ENCODE measurements at places on chromosomes 5 and 9.
A peak's percentile ranks its signal among the peaks of the same experiment; 100 is the strongest.

DNA sequence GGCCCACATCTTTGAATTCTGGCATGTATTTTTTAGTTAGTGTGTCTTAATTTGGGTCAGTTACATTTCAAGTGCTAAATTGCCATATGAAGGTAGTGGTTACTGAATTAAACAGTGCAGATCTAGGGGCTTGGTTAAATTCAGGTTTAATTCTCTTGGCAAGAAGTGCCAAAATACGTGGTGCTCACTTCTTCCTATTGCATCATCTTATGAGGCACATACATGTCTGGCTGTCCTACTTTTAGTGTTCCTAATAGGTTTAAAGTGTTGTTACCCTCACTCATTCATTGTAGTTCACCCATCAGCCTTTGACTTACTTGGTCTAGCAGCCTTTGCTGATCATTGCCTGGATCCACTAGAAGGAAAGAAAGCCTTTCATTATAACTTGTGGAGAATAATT is 59.5 kb downstream of the RPS6 start:
- H3K4me3 ChIP-seq: no peak overlapping the region
- H3K27ac ChIP-seq: no peak overlapping the region
- no peak for DNase-seq

DNA sequence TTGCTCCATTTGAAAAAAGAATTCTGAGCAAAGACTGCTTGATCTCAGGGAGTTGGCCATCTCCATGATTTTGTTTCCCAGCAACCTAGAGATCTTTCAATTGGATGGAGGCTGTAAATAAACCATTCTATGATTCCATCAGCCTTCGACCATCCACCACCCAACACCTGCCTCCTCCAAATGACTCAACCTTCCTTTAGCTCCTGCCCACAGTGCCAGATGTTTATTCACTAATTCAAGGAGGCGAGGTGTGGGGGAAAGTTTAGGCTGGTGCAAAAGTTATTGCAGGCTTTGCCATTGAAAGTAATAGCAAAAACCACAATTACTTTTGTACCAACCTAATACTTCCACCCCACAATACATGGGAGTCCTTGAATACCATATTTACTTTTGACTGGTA is 327.5 kb downstream of the CAAP1 start:
- no peak for DNase-seq
- H3K4me1 ChIP-seq: no peaks in the 10 kb centered on the region
- no peaks in the 10 kb centered on the region for H3K36me3 ChIP-seq
- H3K27me3 ChIP-seq: no peaks in the 10 kb centered on the region
- H3K4me3 ChIP-seq: no peak overlapping the region

DNA sequence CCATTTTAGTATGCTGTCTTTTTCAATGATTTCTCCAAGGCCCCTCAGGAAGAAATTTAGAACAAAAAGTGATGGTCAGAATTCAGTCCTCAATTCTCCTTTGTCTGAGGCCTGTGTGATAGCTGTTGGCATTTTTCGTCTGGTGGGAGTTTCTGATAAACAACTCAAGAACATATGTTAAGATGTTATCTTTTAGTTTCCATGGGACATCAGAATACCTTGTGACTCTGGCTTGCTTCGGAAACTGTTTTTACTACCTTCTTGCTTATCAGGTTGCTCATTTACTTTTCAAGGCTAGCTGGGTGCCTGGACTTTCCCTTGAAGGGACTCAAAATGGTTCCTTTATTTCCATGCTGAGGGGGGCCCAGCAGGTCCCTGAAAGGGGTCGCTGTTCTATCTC is 97.2 kb downstream of the INVS start:
- H3K4me3 ChIP-seq: no peak overlapping the region
- H3K27ac ChIP-seq: no peak overlapping the region
- H3K4me1 ChIP-seq: no peaks in the 10 kb centered on the region
- H3K36me3 ChIP-seq: peaks cover 36% of the 10 kb centered on the region
- no peaks in the 10 kb centered on the region for H3K27me3 ChIP-seq

DNA sequence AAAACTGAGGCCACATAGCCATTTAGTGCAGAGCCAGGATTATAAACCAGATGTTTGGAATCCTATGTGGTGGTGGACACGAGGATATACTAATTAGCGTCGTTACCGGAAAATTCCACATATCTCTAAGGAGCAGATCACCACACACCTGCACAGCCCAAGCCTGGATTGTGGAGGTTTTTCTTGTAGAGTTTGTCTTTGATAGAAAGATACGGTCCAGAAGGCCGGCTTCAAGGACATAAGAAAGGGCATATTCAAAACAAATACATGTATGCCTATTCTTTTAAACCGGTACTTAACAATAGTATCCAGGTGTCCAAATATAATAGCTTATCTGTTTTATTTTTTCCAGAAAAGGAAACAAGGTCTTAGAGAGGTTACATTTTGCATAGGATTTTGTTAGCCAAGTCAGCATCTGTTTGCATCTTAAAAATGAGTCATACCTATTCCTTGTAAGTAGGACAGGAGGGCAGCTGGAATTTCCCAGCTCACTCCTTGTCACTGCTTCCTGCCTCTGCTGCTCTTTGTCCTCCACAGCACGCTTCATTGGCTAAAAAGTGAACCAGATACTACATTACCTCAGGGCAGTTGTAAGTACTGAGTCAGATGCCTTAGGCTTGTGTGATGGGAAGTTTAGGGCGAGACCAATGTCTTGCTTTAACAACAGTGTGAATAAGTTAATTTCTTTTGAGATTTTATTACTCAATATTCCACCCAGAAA is 3.6 kb downstream of the TMC1 start:
- peaks cover 36% of the 10 kb centered on the region for H3K4me1 ChIP-seq
- H3K27ac ChIP-seq: peak overlapping the region; percentile 26

DNA sequence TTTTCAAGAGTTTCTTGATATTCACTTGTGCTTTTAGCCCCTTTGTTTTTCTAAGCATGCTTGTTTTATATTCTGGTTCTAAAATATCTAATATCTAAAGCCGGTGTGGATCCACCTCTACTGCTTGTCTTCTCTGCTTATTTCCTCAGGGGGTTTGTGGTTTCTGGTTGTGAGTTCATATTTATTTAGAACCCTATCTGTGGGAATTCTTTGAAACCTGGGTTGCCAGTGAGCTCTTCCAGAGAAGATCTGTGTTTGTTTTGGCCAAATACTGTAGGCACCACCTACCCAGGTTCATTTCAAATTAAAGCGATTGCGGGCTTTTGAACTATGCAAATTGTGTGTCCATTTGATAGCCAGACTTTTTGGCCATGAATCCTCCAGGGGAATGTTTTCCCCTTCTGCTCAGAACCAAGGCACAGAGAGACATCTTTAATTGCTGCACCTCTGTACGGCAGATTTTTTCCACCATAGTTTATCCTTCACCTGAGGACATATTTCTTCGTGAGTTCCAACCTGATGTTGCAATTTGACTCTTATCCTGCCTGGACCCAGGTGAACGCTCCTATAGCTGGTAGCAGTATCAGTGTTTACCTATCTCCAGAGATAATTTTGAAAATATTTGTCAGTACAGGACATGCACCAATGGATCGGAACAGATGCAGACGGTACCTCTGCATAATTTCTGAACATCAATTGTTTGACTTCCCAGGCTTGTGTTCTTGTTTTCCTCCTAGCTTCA is 2.4 kb upstream of the ZBTB43 start:
- H3K4me1 ChIP-seq: no peaks in the 10 kb centered on the region
- no peak overlapping the region for H3K4me3 ChIP-seq
- no peaks in the 10 kb centered on the region for H3K36me3 ChIP-seq
- no peaks in the 10 kb centered on the region for H3K27me3 ChIP-seq
- DNase-seq: no peak

- no peak overlapping the region for H3K4me3 ChIP-seq
- no peaks in the 10 kb centered on the region for H3K4me1 ChIP-seq
- no peaks in the 10 kb centered on the region for H3K27me3 ChIP-seq
- DNase-seq: no peak
- no peaks in the 10 kb centered on the region for H3K36me3 ChIP-seq
These were observed 92.9 kb downstream of the ANGPTL2 start for GRCh38 chr9:127029548-127029947.

- H3K4me1 ChIP-seq: no peaks in the 10 kb centered on the region
- no peak overlapping the region for H3K27ac ChIP-seq
- no peak for DNase-seq
- no peak overlapping the region for H3K4me3 ChIP-seq
These were observed 81.8 kb upstream of the LMNB1 start for GRCh38 chr5:126695091-126695490.

DNA sequence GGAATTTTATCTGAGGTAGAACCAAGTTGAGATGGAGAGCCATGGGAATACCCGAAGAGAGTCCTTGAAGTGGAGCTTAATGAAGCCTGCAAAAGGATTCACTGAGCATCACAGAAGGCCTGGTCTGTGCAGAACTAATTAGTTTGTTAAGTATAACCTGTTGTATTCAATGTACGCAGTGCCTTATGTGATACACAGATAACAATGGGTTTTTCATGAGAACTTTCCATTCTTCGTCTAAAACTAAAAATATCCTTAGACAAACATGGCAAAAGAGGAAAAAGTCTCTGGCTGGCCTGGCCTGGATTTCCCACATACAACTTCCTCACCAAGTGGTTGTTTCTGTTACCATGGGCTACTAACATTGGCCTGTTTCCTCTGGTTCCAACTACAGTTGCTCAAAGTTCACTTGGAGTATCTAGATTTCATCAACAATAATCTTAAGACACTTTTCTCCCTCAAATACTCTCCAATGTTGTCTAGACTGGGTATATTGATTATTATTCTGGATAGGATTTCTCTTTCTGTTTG is 237.6 kb upstream of the ZNF462 start:
- H3K27me3 ChIP-seq: no peaks in the 10 kb centered on the region
- H3K36me3 ChIP-seq: no peaks in the 10 kb centered on the region
- H3K4me3 ChIP-seq: no peak overlapping the region
- no peak for DNase-seq
- H3K27ac ChIP-seq: no peak overlapping the region

DNA sequence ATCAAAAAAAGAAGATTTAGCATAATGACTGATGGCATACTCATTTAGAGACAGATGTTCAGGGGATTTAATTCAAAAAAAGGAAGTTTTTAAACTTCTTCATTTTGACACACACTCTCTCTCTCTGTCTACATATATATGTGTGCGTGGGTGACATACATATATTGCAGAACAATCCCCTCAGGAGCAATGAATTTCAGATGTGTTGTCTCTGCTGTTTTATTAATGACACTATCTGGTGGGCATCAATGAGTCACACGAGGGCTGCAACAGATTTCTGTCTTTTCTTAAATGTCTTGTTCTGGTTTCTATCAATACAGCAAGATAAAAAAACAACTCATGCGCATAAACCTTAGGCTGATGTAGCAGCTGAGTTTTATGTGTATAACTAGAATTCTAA is 123.5 kb upstream of the SLCO6A1 start:
- no peaks in the 10 kb centered on the region for H3K36me3 ChIP-seq
- no peaks in the 10 kb centered on the region for H3K27me3 ChIP-seq
- H3K27ac ChIP-seq: no peak overlapping the region
- H3K4me3 ChIP-seq: no peak overlapping the region

GRCh38 chr5:118616281-118616680 is 372.1 kb downstream of the DTWD2 start:
- no peak overlapping the region for H3K27ac ChIP-seq
- no peaks in the 10 kb centered on the region for H3K36me3 ChIP-seq
- DNase-seq: no peak
- no peaks in the 10 kb centered on the region for H3K4me1 ChIP-seq

DNA sequence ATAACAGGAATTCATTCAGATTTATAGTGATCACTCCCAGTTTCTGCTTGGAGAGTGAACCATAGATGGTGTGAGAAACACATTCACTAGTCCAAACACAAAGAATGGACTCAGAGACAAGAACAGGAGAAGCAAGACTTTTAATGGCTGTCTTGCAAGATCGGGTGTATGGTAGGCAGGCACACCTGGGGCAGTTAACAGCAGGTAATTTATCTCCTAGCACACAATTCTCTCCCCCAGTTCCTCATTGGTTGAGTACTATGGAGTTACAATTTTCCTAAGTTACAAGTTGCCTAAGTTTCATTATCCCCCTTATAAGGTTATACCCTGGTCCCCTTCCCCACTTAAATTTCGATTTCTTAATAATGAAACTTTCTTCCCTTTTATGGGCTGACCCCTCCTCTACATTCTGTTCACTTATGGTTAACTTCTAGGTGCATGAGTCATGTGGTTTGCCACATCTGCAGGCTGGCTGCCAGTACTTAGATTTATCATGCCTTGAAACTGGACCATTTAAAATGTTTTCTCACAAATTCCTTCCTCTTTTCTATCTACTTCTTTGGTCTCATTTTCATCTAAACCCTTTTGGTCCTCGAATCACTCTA is 623.3 kb downstream of the HINT1 start:
- no peaks in the 10 kb centered on the region for H3K4me1 ChIP-seq
- no peaks in the 10 kb centered on the region for H3K36me3 ChIP-seq
- no peaks in the 10 kb centered on the region for H3K27me3 ChIP-seq
- H3K27ac ChIP-seq: no peak overlapping the region
- H3K4me3 ChIP-seq: no peak overlapping the region

DNA sequence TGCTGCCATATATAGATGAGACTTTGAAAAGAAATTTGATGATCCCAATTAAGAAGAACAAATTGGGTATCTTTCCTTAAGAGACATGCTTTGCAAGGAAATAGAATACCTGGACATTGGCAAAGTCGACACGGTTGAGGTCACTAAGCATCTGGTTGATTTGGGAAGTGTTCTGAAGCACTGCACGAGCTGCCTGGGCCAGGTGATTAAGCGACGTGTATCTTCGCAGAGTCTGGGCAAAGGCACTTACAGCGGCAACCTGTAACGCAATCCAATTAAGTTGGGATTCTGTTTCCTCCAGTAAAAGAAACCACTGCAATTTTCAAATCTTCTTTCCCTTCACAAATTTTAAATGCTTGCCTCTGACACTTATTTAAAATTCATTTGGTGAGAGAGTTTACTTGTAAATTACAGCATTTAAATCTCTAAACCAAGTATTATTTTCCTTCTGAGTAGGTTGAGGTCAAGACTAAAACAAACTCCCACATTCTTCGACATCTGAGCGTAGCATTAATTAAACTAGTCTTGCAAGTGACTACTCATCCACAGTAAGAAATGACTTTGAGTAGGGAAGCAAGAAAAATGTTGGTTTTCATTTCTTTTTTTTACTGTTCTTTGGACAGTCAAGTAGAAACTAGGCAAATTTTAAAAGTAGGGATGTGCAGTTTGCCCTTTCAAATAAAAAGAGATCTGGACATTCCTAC is 262.8 kb downstream of the RFX3 start:
- no peak overlapping the region for H3K27ac ChIP-seq
- H3K27me3 ChIP-seq: no peaks in the 10 kb centered on the region
- no peak overlapping the region for H3K4me3 ChIP-seq
- no peak for DNase-seq

DNA sequence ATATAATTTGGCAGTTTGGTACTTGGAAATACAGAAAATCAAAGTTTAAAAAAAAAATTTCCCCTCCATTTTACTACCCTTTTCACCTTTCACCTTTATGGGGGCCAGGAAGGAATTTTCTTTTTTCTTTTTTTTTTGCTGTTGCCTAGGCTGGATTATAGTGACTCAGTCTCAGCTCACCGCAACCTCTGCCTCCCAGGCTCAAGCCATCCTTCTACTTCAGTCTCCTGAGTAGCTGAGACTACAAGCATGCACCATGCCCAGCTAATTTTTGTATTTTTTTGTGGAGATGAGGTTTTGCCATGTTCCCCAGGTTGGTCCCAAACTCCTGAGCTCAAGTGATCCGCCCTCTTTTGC is 9.1 kb downstream of the CHMP5 start:
- H3K27me3 ChIP-seq: no peaks in the 10 kb centered on the region
- DNase-seq: no peak
- H3K4me1 ChIP-seq: no peaks in the 10 kb centered on the region
- peaks cover 3% of the 10 kb centered on the region for H3K36me3 ChIP-seq
- H3K4me3 ChIP-seq: no peak overlapping the region
- H3K27ac ChIP-seq: no peak overlapping the region

Data from tibial nerve (tissue), 4 donors.